DMS53 (cell line): ENCODE measurements at places on chromosomes 7 and 10.
A peak's percentile ranks its signal among the peaks of the same experiment; 100 is the strongest.

DNA sequence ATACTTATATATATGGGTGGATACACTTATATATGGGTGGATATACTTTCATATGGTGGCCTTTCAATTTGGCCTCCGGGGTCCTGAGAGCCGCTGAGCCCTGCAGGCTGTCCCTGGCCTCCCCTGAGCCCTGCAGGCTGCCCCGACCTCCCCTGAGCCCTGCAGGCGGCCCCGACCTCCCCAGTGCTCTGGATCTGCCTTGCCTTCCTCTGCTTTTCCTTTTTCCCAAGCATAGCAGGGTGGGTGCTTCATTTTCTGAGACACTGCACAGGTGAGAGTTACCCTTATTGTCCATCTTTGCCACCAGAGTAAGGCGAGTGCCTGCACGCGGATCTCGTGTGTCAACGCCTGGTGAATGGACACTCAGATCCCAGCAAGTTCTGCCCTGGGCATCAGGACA, 106.6 kb downstream of the VIPR2 start:
- DNase-seq, result no peak

GRCh38 chr7:98943336-98943735, 65.0 kb downstream of the TRRAP start:
- no peak for DNase-seq

DNA sequence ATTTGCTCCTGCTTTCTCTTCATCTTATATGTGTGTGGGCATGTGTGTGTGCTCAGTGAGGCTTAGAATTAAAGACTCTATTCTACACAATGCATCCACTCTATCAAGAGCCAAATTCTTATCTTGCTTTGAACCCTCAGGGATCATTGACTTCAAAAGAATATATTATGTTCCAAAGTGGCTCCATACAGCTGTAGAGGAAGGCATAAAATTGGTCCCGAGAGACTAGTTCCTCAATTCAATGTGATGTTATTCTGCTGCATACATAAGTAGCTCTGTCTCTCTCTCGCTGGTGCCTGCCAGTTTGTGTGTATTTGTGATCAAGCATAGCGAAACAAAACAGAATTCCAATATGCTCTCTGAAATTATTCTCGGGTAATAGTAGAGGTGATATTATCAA, 997.9 kb upstream of the POT1 start:
- no peak for DNase-seq

DNA sequence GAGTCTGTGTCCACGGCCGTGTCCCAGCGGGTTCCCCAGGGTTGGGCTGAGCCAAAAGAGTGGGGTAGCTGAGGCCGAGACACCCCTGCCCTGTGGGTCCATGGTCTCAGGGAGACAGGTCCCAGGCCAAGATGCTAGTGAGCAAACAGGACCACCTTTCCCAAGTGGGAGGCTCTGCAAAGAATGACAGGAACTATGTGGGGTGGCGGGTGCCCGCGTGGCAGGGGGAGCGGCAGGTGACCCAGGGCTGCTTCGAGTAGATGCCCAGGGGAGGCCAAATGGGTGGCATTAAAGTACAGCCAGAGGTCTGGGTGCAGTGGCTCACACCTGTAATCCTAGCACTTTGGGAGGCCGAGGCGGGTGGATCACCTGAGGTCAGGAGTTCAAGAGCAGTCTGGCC, 18.2 kb downstream of the TTYH3 start:
- no peak for DNase-seq

DNA sequence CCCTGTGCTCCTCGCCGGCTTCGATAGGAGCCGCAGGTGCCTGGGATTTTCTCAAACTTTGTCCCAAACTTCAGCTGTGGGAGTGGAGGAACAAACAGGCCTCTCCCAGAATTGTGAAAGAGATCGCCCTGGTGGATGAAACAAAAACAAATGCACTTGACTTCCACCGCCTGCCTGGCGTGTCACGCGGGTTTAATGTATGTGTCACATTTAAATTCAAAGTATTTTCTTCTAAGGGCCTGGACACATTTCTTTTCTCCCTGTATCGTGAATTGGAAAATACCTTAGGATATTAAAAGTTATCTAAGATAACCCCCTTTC, 694 bp upstream of the WASL start:
- DNase-seq, result peak; percentile 93

DNA sequence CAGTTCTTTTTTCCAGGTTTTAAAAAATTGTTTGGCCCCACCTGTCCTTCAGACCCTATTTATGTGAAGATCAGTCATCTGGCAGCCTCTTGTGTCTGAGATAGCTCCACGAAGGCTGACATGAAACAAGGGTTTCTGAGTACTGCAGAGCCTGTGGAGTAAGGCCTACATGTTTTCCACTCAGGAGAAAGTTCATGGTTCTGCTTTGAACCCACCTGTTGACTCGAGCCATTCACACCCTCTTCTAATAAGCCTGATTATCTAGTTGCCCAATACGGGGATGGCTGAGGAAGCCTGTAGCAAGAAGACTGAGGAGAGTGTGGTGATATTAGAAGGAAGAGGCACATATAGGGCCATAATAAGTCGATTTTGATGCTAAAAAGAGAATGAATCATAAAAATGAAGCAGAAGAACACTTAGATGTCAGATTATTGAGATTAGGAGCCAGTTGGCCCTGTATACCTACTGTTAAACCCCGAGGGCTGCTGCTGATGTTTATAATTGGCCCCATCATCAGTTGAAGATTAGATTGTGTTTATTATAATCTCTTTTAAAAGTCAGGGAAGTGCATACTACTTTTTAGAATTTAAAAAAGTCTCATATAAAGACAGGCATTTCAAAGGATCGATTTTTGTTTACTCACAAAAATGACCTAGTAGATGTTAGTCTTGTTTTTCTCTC, 109.4 kb downstream of the CDK14 start:
- peak; percentile 52 for DNase-seq

GRCh38 chr7:115558161-115558560, 472.4 kb downstream of the TFEC start:
- DNase-seq, result no peak

- peak; percentile 52 for DNase-seq
Measured at GRCh38 chr10:117663750-117664149, 121.2 kb downstream of the EMX2 start.

DNA sequence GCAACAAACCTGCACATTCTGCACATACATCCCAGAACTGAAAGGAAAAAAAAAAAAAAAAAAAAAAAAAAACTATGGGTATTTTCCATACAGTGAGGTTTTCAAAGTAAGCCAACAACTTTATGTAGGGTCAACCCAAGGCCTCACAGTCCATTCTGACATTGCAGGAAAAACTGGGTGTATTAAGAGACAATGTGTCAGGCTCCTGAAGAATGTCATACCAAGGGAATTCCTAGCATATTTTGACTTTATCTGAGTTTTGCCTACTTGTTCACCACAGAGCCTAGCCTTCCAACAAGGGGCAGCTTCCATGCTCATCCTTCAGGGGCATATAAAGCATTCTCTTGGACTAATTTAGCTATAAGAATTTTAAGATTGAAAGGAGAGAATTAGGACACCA, 368.9 kb downstream of the PLXDC2 start:
- no peak for DNase-seq

DNA sequence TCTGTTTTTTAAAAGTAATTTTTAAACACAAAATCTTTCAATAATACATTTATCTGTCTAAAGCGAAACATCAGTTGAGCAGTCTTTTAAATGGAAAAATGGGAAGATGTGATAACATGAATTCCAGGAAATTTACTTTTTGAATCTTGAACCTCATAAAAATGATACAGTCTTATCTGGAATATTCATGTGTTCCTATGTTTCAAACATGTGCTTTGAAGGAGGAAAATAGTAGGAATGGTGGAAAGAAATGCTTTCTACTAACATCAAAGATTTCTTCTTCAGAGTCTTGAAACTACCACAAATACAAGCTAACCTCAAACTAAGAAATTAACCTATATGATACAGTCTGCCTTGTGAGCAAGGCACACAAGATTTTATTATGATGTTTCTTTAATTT, 317.5 kb upstream of the SEMA3A start:
- no peak for DNase-seq

DNA sequence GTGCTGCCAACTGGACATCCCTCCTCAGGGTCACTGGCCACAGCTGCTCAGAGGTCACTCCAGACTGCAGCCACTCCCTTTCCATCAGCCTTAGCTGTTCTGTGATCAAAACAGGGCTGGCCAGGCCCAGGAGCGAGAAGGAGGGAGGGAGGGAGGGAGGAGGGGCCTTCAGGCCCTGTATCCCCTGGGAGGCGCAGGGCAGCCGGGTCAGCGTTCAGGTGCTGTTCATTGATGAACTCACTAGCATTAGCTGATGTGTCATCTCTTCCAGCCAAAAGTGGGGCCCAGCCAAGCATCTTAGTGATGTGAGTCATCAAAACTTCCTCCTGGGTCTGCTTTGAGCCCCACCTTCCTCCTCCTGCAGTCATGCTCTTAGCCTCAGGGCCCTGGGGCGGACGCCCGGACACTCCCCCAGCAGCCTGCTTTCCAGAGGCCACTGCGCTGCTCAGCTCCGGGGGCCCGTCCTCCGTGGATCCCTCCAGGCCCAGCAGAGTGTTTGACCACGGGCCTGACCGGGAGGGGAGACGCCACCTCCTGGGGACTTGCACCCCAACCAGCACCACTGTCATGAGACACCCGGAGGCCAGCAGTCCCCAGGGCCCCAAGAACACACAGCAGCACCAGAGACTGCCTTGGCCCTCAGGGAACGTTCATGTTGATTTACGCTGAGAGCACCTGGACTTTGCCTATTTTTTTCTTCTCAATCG, 149.2 kb downstream of the PRKAG2 start:
- DNase-seq, result peak; percentile 45

- no peak for DNase-seq
Measured at GRCh38 chr7:132063800-132064199, 507.4 kb upstream of the PODXL start.

GRCh38 chr7:133265821-133266220, 12.9 kb downstream of the EXOC4 start:
- DNase-seq, result no peak

GRCh38 chr10:68075550-68076004, 494 bp upstream of the HERC4 start:
- peak; percentile 42 for DNase-seq

DNA sequence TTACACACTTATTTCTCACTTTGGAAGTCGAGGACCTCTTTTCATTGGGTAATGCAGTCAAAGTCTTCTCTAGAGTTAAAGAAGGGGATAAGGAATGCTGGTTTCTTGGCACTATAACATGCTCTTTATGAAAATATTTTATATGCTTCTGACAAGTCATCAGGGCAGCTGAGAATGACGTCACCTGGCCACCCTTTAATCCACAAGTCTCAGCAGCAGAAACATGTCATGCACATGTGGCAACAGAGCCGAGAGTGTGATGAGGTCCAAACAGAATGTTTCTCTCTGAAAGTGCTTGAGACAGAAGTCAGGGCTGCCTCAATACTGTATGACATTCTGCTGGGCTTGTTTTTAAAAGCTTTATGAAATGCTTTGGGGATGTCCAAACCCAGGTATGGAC, 63.5 kb upstream of the C10orf90 start:
- DNase-seq, result peak; percentile 12

DNA sequence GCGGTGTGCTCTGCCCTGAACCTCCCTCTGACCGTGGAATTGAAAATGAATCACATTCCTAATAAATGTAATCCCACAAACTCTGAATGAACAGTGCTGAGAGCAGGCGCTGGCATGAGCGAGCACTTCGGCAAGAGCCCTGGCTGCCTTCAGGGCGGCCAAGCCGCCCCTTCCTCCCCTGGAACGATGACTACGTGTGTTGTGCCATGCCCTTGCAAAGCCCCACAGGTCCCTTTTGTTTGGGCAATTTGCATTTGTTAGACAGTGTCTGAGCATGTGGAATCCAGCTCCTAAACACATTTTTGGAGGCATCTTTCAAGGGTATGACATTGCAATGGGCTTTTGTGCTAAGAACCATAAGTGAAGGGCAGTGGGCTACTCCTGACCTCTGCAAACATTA, 95.6 kb upstream of the MKI67 start:
- no peak for DNase-seq

- no peak for DNase-seq
Measured at GRCh38 chr7:31100445-31100844, 48.3 kb downstream of the ADCYAP1R1 start.

- no peak for DNase-seq
Measured at GRCh38 chr10:99358101-99358500, 28.9 kb downstream of the CNNM1 start.

GRCh38 chr7:79462390-79462789, 8.9 kb upstream of the MAGI2 start:
- DNase-seq, result peak; percentile 58

DNA sequence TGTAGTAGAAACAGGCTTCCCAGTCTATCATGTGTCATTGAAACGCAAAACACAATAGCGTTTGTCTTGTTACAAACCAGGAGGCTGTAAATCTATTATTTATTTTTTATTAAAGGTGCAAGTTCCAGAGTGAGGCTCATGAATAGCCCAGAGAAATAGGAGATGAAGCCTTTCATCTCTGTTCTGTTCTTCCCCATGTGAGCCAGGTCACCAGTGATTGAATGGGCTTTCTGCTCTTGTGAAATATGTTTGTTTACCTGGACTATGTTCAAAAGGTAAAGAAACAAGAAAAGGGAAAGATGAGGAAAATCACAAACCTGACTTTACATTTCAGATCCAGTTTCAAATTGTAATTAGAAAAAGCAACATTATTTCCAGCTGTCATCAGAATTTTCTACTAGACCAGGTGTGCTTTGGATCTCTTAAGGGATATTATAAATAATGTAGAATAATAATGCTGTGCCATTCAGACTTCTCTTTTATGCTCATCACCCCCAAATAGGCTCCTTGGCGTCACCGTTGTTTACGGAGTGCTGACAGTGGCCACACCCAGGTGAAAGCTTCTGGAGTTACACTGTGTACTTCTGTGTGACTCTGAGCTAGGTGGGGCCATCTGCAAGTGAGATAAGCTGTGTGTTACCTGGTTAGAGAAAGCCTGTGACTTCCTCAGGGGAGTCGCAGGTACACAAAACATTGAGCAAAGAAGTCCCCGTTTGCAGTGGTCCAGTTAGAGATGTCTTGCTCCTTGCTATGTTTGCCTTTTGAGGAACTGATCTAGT, 274.9 kb downstream of the SDK1 start:
- DNase-seq, result no peak

DNA sequence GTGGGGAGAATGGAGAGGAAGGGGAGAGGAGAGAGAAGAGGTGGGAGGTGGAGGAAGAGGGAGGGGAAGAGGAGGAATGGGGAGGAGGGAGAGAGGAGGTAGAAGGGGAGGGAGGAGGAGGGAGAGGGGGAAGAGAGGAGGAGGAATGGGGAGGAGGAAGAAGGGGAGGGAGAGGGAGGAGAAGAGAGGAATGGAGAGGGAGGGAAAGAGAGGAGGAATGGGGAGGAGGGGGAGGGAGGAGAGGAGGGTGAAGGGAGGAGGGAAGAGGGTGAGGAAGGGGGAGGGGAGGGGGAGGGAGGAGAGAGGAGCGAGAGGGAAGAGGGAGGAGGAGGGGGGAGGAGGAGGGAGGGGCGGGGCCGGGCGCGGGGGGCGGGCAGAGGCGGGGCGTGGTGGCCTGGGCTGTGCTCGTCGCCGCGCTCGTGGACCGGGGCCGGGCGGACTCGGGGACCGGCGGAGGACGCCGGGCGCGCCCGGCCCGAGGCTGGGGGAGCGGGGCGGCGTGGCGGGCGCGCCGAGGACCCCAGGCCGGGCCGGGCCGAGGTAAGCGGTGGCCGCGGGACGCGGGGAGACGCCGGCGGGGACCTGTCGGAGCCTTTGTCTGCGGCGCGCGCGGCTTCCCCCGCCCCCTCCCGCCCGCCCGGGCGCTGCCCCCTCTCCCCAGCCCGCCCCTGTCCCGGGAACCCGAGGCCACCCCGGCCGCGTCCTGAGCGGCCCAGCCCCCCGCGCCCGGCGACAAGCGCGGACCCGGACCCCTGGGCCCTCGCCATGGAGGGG, at the start of gene SLC29A4:
SLC29A4 (plus strand) TSS at position 401 of the 774 bp plus-strand sequence. CDS start 4,874 bp downstream, outside the sequence.
- peak; percentile 82 for DNase-seq
